Activated CD4-positive, alpha-beta T cell treated with anti-CD3 and anti-CD28 coated beads, Interleukin-2, amount 50 U/mL, for 16 hours (primary cell): ENCODE measurements at places on chromosomes 13 and 19.
A peak's percentile ranks its signal among the peaks of the same experiment; 100 is the strongest.

DNA sequence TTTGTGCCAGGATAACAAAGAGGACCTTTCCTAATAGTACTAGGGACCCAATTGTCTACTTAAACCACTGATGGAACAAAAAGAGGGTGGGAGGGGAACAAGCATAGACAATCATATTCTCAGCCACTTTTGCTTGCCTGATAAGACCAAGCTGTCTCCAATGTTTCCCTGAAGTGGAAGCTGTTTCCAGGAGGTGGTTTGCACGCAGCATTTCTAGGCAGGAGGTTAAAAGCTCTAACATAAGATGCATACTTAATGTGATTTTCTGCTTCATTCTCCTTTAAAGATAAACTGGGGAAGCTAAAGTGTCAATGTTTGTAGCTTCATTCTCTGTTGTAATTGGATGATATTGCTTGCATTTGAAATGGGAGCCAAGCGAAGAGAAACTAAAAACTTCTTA is 442.9 kb downstream of the HS6ST3 start:
- no peak for DNase-seq

GRCh38 chr19:51544038-51544437 is 12.6 kb upstream of the SIGLEC6 start:
- DNase-seq: no peak

DNA sequence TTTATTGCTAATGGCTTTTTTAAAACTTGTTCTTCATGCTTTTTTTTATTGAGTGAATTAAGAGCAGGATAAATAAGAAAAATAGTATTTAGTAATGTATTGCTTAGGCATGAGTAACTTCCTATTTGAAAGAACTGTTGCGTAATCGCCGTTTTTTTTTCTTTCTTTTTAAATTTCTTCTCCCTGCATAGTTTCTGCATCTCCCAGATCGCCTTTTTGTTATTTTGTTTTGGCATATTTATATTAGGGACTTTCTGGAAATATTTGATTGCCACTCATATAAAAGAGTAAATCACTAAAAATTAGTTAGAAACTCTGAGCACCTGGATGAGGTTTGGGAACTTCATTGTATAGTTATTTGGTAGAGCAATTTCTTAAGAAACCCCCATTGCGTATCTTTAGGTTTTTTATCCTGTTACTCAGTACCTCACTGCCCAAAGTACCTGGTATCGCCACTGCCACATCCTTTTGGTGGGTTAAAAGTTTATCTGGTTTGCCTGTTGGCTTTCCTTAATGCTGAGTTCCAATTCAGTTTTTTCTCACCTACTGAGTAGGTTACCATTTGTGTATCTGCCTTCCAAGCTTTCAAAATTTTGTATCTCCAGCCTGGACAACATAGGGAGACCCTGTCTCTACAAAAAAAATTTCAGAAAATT is 36.2 kb upstream of the LPAR6 start:
- DNase-seq: no peak

DNA sequence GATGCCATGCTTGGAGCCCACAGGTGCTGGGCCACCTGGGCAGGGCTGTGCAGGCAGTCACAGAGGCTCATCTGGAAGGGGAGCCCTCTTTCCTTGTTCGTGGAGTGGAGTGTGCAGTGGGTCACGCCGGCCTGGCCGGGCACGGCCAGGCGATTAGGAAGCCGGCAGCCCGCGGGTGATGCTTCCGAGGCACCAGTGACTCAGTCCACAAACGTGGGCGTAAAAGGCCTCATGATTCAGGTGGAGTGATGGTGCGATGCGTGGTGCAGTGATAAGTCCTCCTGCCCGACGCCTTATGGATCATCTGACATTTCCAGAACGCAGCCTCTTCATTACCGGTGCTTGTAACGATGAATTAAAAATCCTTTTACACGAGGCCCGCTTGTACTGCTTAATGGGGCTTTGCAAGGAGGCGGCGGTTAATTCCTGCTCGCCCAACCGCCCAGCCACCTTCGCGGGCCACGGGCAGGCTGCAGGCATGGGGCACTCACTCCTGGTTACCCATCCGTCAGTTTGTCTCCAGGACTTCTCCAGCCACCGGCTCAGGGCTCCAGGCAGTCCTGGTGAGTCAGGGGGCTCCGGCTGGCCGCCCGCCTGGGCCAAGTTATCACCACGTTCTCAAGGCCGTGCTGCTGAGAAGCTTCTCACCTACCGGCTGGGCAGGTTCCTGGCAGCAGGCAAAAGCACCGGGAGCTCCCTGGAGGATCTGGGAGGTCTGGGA is 172.4 kb downstream of the KDM4B start:
- DNase-seq: no peak

GRCh38 chr13:27199211-27199610 is 27.6 kb upstream of the USP12 start:
- DNase-seq: no peak

GRCh38 chr19:38845374-38846024 is 4.3 kb downstream of the HNRNPL start:
- no peak for DNase-seq

GRCh38 chr19:51507640-51508058 is 6.0 kb upstream of the SIGLEC12 start:
- DNase-seq: no peak

GRCh38 chr13:59666504-59666903 is 497.2 kb downstream of the DIAPH3 start:
- DNase-seq: no peak

DNA sequence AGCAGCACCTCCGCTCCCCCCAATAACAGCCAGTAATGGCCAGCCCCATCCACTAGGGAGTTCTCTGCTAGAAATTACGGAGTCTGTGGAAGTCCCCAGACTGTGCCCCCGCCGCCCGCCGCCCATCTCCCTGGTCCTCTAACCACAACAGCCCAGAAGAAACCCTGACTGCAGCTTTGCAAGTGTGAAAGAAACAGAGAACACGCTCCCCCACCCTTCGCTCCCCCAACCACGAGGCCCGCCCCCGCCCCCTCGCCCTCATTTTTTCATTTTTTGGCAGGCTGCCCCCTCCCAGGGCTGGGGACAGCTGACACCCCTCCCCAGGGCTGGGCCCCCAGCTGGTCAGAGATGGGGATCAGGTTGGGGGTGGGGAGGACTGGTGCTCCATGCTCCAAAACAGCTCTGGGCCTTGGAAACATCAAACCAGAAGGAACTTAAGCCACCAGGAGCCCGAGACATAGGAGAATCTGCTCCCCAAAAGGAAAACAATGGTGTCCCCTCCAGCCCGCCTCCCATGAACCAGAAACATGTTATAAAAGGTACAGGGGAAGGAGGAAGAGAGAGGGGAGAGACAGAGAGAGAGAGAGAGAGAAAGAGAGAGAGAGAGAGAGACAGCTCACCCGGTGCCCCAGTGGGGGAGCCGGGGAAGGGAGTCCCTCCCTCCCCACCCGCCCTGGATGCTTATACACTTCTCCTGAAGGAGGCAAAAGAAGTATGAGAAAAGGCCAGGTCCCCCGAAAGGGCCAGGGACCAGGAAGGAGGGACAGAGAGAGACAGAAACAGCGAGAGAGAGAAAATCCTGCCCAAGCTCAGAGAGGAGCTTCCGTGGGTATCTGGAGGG is 29.8 kb upstream of the ASF1B start:
- DNase-seq: no peak

GRCh38 chr19:40740747-40741146 is 9.5 kb downstream of the ACTMAP start:
- DNase-seq: no peak

DNA sequence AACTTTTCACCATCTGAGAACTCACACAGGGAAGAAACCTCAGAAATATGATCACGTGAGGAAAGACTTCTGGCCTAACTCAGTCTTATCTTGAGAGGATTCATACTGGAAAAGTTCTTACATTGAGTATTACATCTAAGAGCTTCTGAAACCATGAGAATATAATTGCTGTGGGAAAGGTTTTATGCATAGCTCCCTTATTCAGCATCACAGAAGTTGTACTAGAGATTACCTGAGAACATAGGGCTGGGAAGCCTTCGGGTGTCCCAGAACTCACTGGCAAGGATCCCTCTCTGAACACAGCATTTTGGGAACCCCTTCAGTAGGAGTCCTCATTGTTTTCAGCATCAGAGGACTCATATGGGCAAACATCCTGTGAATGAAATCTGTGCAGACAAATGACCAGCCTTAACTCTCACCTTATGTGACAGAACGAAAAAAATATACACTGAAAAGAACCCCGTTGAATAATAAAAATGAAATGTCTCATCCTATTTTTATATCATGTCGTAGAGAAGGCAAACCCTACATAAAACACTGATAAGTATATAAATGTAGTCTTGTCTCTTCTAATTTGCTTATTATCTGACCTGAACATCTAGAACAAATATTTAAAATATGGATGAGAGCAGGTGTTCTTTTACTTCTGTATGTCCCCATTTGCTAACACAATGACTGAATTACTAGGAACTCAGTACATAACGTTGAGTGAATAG is 14.2 kb downstream of the ZNF274 start:
- no peak for DNase-seq

DNA sequence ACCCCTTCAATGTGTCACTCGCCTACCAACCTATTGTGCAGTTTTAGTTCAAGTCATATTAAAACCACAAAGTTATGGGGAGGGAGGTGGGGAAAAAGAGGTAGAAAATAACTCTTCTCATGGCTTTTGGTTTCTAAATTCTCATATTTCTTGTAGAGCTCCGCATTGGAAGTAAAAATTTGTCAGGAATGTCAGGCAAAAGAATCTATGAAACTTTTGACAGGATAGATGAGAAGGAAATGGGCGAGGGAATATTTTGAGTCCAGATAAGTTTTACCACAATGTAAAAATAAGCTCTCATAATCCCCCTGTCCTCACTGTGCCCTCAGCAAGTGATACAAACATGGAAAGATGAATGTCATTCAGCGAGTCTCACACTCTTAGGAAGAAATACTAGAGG is 270.4 kb downstream of the DLEU7 start:
- DNase-seq: no peak

GRCh38 chr19:41849067-41849466 is 4.2 kb downstream of the DMRTC2 start:
- no peak for DNase-seq

GRCh38 chr13:97390941-97391600 is 42.9 kb upstream of the RAP2A start:
- DNase-seq: no peak

DNA sequence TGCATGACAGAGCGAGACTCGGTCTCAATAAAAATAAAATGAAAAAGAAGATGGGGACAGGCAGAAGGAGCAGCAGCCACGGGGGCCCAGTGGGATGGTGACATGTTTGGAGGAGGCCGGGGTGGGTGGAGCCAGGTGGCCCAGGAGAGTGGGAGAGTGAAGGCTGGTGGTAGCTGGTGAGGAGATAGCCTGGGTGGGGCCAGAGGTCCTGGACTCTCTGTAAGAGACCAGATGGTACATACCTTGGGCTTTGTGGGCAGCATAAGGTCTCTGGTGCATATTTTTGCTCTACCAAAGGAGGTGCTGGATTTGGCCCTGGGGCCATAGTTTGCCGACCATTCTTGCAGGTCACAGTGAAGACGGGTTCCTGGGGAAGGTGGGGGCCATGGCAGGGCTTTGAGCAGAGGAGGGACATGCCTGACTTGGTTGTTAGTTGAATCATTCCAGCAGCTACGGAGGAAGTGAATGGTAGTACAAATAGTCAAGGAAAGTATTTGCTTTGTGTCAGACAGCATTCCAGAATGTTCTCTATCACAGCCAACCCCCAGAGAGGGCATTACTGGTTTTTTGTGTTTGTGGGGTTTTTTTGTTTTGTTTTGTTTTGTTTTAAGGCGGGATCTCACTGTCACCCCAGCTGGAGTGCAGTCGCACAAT is 69.1 kb downstream of the ARHGEF18 start:
- DNase-seq: no peak

DNA sequence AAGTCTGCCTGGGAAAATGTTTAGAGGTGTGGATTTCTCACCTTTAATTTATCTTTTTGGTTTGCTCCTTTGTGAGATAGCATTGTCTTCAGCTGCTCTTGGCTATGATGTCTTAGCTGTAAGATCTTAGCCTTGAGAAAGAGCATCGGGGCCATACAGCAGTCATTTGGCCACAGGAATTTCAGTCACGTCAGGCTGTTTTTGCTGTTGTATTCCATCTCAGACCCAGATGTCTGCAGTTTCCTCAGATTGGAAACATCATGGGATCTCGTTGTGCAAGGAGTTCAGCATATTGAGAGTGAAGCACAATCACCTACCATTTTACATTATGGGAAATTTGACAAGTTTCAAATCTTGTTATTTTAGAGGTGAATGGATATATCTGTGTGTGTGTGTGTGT is 89.3 kb upstream of the C1QTNF9B start:
- no peak for DNase-seq

- no peak for DNase-seq
Measured at GRCh38 chr13:99093997-99094396, 106.7 kb upstream of the UBAC2 start.

- DNase-seq: peak; percentile 6
Measured at GRCh38 chr13:46866150-46866549, 30.7 kb downstream of the HTR2A start.

- no peak for DNase-seq
Measured at GRCh38 chr19:3117716-3118115, 18.1 kb upstream of the GNA15 start.

- no peak for DNase-seq
Measured at GRCh38 chr19:31285744-31286143, 63.5 kb downstream of the TSHZ3 start.

GRCh38 chr19:531753-532560 is at the start of gene CDC34:
TSS of gene CDC34 (plus strand) at chr19:531760. CDS start at chr19:531932, 172 bp downstream.
- DNase-seq: no peak

- no peak for DNase-seq
Measured at GRCh38 chr13:46621133-46621532, 68.2 kb downstream of the LRCH1 start.

- no peak for DNase-seq
Measured at GRCh38 chr13:26716984-26717383, 43.6 kb downstream of the GPR12 start.

DNA sequence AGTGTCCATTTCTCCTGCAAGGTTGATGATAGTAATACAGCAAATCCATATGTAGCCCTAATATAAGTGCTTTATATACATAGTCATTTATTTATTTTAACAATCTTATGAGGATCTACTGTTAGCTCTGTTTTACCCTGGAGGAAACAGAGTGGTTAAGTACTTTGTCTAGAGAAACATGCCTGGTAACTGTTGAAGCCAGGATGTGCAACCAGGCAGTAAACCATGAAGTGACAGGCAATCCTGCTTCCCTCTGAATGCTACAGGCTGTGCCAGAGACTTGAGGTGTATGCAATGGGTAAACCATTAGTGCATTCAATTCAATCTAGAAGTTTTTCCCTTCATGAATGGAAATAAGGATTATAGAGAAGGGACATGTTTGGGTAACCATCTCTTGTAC is 911.0 kb downstream of the PCDH17 start:
- DNase-seq: no peak

GRCh38 chr19:3499738-3500428 is 591 bp downstream of the DOHH start:
- DNase-seq: no peak

- DNase-seq: peak; percentile 69
Measured at GRCh38 chr13:74062933-74063332, 71.3 kb downstream of the KLF12 start.

DNA sequence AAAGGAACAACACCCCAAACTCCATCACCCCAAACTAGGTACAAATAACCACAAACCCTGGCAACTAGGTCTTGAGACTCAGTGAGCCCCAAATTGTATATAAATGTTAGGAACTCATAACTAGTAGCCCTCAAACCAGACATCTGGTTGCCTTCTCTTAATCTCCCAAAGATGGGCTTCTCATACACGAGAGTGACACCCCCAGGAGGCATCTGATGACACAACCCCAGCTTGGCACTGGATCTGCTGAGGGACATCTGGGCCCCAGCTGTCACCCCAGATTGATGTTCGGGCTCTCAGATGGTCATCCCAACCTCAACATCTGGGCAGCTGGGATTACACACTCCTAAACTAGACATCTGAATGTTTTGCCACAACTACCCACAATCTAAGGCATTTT is 14.8 kb downstream of the RABAC1 start:
- no peak for DNase-seq

GRCh38 chr19:19067276-19068072 is 3.7 kb downstream of the SLC25A42 start:
- DNase-seq: no peak
